ENCODE measurements at places on chromosomes 12 and 14.

DNA sequence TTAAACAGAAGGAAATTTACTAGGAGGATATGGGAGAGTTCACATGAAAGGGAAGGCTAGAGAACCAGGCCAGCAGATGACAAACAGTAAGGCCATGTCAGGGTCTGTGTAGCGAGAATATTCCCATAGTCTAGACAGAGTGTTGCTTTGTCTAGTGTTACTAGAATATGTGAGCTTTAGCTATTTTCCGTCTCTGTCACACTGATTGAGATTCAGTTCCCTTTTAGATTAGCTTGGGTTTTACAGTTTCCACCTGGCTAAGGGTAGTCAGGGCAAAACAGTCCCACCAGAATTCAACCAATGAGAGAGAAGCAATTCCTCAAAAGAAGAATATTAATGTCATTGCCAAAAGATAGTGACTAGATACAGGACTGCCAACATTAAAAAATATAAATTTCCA is 82.8 kb upstream of the MDM1 start:
- no peak for DNase-seq

GRCh38 chr12:71456316-71456715 is 16.7 kb downstream of the LGR5 start:
- no peak for DNase-seq

DNA sequence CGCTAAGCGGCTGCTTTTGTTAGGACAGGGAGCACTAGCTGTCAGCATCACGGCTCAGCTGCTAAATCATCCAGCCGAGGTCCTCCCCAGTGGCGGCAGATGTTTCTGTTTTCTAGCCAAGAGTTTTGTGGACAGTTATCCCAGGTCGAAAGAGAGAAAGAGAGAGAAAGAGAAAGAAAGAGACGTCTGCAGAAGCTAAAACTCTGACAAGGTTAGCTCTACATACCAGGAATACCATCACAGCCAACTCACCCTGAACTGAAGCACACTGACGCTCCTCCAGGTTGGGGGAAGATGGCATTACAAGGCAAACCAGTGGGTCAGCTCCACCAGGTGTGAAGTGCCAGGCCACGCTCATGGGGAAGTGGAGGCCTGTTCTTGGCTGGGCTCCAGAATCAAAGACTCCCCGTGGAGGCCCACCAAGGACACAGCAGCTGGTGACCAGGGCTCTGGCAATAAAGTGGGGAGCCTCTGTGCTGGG is 64.9 kb upstream of the DICER1 start:
- no peak for DNase-seq

- no peak for DNase-seq
Observed at GRCh38 chr14:99749763-99750715, 43.2 kb upstream of the EML1 start.

All from neural crest cell (in vitro differentiated cells).